ENCODE measurements at places on chromosomes 13 and 19.
A peak's percentile ranks its signal among the peaks of the same experiment; 100 is the strongest.

- DNase-seq, result no peak
These were observed 525.7 kb downstream of the UQCRFS1 start for GRCh38 chr19:28687296-28687695.

GRCh38 chr19:19487950-19488874 lies 27.1 kb downstream of the TSSK6 start:
- DNase-seq, result no peak

DNA sequence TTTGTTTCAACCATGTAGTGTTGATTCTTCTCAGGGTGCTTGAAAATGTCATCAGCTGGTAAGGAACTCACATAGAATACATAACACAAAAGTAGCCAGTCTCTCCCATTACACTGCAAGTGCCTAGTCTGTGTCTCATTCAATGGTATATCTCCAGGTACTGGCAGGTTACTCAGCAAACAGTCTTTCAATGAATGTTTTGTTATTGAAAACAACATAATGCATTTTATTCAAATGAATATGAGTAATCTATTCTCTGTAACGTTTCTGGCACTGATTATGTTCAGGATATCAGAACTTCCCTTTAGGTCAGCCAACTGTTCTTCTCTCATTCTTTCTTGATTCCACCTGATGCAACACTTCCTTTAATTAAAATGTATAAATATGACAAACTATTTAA lies 68.0 kb upstream of the SLITRK1 start:
- DNase-seq, result no peak

DNA sequence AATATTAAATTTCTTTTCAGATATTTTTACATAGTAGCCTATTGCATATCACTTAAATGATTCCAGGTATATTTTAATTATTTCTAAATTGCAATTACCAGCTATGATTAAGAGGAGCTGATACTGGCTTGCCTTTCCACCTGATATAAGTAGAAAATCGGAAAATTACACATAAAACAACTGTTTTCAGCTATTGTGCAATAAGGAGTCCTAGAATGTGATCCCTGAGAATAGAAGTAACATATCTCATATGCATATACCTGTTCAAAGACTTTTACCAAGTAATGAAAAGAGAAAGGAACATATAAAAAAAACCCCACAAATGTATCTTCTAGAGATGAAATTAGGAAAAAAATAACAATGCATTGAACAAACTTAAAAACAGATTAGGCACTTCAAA lies 1354.6 kb upstream of the PCDH9 start:
- no peak for DNase-seq

DNA sequence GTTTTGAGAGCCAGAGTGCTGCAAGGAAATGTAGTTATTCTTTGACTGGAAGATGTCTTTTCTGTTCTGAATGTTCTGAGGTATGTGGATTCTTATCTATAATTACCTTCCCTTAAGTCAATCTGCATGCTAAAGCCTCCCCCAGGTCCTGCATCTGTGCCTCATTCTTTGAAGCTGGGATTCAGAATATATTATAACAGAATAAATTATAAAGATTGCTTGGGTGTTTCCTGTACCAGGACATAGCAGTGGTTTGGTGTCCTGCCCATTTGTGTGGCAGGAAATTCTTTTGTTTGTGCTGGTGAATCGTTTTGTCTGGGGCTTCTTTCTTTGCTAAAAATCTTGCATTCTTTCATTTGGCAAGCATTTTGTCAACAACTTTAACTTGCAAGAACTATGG lies 60.2 kb downstream of the ITGBL1 start:
- no peak for DNase-seq

DNA sequence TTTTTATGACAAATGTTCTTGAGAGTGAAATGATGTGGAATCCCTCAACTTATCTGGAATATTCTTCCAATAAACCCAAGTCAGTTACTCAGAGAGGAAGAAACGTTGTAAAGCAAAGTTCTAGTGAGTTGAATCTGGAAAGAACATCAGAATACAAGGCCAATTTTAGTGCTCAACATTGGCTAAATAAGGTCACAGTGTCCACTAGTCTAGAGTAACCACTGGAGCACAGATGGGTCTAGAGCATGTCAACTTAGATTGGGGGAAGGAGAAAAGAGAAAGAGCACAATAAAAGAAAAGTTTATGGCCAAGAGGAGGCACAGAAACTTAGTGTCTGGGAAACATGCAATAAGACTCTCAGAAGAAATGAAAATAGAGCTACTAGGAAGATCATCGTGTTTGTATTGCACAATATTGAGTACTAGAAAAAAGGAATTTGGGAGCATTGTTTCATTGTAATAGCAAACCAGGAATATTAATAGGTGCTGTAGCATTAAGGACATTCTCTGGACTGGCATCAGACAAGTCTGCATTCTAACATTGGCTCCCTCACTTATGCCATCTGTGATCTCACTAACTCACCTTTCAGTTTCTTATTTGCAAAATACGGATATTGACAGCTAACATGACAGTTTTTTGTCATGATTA lies 1318.5 kb downstream of the PCDH9 start:
- no peak for DNase-seq

GRCh38 chr19:21940684-21941083 lies 70.1 kb downstream of the ZNF208 start:
- DNase-seq, result no peak

GRCh38 chr19:46503848-46504453 lies 8.3 kb upstream of the PNMA8B start:
- no peak for DNase-seq

DNA sequence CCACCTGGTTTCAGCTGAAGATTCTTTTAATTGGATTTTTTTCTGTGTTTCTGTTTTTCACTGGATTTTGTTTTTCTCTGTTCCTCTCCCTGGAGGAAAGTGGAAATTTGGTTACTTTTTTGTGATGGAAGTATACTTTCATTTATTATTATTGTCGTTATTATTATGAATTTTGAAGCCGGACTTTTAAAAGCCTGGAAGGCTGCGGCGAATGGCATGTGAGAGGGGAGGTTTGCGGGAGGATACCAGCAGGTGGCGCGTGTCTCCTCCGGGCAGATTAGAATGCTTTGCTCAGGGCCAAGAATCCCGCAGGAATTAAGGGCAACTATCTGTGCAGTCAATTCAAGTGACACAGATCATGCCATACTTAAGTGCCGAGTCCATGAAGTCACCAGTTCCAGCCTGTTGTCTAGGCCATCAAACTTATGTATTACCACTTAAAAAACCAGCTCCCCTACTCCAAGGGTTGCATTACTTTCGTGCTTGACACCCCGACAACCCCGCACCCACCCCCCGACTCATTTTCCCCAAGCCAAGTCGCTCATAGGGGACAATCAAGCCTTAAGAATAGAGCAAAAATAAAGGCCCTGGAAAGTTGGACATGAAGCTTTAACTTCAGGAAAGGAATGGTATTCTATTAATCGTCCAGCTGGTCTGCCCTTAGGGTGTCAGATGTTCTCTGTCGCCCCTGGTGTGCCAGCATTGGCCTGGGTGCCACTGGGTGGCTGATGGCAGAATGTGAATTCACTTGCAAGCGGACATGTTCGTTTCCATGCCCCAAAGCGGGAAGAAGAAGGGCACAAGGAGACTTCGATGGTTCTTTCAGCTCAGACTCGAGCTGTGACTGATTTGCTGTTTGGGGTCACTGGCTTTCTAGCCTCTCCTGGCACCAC lies 1.3 kb upstream of the LRCH1 start:
- DNase-seq, result peak; percentile 82

DNA sequence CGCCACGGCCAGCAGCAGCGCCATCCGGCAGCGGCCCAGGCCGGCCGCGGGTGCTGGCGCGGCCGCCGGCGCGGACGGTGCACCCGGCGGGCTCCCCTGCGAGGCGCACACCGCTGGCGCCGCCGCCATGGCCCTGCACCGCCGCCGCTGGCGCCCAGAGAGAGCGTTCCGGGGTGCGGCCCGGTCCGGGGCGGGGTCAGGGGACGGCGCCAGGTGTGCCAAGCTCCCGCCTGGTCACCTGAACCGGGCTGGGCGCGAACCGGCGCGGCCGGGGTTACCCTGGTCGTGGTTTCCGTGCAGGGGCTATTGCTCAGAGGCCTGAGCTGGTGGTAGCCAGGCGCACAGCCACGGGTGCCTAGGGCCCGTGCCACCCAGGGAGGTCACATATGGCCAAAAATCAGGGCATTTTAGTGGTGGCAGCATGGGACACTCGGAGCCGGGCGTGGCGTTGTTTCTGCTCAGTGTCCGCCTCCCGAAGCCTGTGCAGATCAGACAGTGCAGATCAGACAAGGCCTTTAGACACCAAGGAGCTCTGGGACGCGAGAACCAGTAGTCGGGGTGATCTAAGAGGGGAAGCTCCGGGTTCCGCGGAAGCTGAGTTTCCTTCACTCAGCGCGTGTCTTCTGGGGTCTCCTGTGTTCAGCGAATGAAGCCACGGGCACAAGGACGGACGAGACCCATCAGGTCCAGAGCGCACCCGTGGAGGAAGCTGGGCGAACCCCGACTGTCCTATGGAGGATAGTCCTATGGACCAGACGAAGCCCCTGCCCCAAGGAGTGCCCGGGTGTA lies at the start of gene TMEM238:
TSS of gene TMEM238 (minus strand) at position 162 of the 789 bp plus-strand sequence. CDS start at position 129, 33 bp downstream.
- peak; percentile 64 for DNase-seq

DNA sequence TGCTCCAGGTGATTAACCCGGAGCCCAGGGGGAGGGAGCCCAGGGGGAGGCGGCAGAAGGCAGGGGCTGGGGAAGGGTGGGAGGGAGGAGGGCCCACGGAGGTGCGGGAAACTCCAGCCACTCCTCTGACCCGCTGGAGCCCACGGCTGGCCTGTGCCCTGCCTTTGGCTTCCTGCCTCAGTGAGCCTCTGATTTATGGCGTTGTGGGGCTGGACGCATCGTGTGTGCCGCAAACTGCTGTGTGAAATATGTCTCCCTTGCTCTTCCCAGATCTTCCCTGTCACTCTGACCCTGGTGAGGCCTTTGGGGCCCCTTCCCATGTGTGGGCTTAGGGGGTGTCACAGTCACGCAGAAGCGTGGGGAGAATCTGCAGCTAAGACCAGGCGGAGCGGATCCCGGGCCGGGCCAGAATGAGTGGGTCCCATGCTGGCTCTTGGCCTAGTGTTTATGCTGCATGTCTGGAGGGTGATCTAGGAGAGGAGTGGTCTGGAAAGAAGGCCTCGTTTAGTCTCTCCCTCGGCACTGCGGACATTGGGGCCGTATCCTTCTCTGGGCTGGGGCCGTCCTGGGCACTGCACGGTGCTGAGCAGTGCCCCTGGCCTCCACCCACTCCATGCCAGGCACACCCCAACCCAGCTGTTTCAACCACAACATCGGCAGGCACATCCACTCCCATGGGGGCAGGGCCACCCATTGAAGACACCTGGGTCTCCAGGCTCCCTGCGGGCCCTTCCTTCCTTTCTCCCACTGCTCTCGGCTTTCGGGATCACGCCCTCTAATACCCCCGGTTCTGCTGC lies 123.0 kb downstream of the KDM4B start:
- DNase-seq, result no peak

- no peak for DNase-seq
These were observed 25.7 kb downstream of the DIAPH3 start for GRCh38 chr13:60137911-60138560.

Measured in stimulated activated naive CD8-positive, alpha-beta T cell treated with anti-CD3 and anti-CD28 coated beads, Interleukin-15, Interleukin-2, amounts not matched to agents 100 U/mL and 50 U/mL, for 24 hours (primary cell).